ENCODE measurements at places on chromosomes 12 and 14.

- DNase-seq = no peak
Measured at GRCh38 chr12:1444142-1444516, 150.3 kb downstream of the FBXL14 start.

DNA sequence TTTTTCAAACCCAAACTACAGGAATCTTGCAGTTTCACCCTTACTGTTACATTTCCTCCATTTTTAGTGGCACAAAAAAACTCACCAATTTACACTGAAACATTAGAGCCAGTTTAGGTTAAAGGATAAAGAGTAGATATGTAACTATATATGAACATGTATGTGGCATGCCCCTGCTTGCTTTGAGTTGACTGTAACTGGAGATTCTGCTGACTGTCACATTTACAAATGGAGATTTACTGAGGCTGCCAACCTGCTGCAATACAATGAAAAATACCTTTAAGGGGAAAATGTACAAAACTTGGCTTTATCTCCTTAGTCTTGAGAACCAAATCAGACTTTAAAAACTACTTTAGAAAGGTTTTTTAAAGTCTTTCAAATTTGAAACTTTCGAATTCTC, 28.3 kb downstream of the STON2 start:
- no peak for DNase-seq

DNA sequence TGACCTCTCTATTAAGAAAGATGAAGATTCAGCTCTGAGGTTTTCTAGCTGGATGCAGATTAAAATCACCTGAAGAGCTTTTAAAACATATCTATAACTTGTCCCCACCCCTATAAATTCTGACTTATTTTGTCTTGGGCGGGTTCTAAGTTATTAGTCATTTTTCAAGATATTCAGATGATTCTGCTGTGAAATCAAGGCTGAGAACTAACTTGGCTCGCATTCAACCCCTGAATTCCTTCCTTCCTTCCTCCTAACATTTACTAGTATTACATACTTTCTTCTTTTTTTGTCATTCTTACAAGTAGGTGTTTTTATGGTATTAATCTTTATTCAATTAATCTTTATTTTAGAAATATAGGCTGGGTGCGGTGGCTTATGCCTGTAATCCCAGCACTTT, 55.4 kb downstream of the SSPN start:
- no peak for DNase-seq

DNA sequence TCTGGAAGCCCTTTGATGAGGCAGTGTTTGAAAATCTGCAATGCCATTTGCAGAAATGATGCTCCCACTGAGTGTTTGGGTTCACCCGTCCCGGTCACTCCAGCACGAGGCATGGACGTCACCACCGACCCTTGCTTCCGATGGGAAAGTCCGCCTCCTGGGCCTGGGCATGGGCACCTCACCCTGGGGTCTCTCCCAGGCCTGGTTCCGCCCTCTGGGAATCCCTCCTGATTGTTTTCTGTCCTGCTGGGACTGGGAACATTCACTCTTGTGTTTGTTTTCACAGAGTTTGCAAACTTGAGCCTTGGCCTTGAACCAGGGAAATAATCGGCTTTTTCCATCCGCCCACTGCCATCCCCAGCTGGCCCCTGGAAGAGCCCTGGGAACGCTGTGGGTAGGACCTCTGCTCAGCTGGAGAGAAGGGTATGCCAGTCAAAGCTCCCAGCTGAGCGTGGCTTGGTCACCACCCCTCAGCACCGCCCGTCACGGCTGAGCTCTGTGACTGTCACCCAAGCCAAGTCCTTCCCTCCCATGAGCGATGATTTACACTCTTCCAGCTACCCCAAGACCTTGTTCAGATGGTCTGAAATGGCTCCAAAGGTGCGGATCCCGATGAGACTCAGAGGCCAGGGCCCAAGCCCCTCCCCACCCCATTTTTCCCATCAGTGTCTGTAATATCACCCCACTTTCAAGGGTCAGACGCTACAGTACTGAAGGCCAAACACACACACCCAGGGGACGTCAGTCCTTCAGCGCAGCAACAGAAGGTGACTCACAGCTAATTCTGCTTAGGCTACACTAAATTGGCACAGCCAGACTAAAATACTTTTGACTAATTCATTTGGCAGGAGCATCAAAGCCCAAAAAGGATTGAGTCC, 34.1 kb upstream of the FZD10 start:
- no peak for DNase-seq

DNA sequence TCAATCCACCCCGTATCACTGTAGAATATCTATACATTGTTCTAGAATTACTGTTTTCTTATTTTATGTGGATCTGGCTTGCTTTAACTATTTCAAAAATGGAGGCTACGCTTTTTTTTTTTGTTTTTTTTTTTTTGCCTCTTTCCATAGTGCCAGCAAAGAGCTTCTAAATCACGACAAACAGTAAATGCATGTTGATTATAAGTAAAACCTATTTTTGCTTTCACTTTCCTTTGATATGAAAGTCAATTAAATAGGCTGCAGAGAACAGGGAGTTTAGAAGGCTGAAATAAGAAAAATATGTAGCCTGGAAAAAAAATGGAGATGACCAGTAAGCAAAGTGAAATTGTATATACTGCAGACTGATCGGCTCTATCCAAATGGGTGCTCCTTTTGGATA, 112.3 kb upstream of the AMIGO2 start:
- DNase-seq = no peak

DNA sequence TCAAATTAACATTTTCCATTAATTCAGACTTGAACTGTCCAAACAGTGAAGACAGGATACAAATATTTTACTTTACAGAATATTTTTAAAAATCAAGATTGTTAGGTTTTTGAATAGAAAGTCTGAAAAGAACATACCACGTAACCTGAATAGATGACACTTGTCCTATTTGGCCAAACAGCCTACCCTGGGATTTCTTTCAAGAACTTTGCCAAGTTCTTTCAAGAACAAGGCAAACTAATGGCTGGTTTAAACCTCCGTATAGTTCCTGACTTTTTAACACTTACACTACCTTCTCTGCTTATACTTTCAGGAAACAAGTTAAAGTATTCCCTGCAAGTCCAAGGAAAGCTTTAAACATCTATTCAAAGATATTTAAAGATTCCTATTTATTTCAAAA, 35.0 kb downstream of the MAP4K5 start:
- no peak for DNase-seq

Data from HuH-7 (cell line).